ENCODE measurements at places on chromosomes 5 and 9.

- DNase-seq: peak; percentile 82
These were observed 206.6 kb upstream of the RFX3 start for GRCh38 chr9:3732077-3733038.

DNA sequence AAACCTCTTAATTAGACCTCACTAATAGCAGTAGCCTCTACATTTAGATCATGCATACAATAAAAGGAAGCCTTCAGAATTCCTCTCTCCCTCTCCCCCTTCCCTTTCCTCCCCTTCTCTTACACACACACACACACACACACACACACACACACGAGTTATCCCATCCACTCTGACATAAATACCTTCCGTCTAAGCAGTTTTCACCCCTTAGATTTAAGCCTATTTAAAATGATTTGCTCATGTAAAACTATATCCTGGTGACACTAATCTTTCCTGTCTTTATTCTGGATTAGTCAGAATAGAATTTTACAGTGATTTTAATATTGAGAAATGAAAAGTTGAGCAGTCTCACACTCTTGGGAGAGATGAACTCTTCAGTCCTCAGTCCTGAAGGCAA lies 35.0 kb downstream of the PRELID2 start:
- DNase-seq: no peak

- no peak for DNase-seq
These were observed 666.6 kb downstream of the SEMA5A start for GRCh38 chr5:8879248-8879647.

- DNase-seq: no peak
These were observed 23.3 kb upstream of the PDCD1LG2 start for GRCh38 chr9:5486988-5487387.

GRCh38 chr9:75071530-75072122 lies 16.3 kb downstream of the NMRK1 start:
- no peak for DNase-seq

DNA sequence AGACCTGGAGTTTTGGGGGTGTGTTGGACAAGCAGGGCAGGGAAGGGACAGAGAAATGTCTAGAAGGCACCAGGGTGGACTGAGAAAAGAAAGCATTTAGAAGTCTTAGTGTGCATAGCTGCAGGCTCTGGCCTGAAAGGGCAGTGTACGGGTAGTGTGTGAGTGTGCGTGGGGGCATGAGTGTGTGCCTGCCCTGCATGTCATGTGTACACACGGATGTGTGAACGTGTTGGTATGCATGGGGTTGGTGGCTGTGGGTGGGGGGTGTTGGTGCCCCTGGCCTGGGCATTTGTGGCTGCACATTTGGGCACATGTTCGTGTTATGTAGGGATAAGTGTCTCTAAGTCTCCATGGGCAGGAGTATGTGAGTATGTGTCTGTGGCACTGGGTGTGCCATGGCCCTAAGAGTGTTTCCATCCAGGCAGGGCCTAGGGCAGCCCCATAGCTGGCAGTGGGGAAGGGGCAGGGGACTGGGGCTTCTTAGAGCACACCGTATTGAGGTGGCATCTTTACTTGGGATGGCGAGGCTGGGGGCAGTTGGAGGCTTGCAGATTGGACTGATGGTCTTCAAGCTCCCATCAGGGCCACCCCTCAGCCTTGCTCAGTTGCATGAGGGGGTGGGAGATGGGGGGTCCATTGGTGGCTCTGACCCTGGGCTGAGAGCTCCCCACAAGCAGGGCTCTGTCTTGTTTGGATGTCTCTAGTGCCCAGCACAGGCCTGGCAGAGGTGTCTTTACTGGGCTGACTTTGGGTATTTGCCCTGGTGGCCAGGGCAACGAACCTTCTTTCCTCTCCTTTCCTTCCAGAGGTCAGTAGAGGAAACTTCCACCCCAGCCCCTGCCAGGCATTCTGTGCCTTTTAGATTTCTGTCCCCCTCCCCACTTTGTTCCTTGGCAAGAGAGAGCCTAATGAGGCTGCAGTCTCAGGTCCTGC lies 15.0 kb downstream of the PSD2 start:
- no peak for DNase-seq

DNA sequence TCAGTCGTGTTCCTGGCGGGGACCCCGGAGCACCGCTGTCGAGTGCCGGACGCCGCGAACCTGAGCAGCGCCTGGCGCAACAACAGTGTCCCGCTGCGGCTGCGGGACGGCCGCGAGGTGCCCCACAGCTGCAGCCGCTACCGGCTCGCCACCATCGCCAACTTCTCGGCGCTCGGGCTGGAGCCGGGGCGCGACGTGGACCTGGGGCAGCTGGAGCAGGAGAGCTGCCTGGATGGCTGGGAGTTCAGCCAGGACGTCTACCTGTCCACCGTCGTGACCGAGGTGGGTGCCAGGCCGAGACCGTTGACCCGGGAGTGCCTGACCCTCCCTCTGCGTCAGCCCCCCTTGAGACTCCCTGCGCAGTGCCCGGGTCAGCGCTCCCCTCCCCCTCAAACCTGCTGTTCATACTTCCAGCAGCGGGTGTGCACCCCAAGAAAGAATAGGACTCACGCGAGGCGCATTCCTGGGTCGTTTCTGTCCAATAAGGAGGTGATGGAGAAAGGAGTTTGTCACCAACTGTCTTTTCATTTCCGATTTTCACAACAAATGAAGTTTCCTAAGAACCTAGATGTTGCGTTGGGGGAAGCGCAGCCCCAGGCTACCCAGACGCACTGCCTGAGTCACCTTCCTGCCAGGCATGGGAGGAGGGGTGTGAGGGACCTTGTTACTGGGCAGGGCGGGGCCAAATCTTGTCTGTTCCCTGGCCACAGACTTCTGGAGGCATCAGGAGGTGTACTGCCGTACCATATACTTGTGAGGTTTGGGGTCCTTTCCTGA lies 722 bp downstream of the SLC22A4 start:
- DNase-seq: peak; percentile 49

- no peak for DNase-seq
These were observed 202.7 kb downstream of the ATP10B start for GRCh38 chr5:160649304-160649703.

- DNase-seq: no peak
These were observed 283.3 kb upstream of the ANKRD55 start for GRCh38 chr5:56516441-56516840.

DNA sequence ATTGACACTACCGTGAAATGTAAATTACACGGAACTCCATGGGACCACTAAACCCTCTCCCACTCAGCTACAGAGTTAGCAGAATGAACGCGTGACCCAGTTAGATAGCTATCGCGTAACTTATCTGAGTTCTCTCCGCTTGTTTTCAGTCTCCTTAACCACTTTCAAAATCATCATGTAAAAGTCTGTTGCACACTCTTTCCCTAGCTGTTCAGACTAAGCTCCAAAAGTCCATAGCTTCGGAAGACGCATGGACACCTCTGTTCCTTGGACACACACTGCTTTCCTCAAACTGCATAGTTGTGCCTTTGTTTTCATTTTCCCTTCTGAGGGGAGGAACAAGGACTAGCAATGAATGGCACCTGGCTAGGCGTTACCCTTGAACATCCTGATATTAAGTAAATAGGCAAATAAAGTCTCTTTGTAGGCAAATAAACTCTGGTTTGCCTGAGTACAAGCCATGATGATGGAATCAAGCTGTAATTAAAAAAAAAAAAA lies 83.3 kb downstream of the DAPK1 start:
- no peak for DNase-seq

DNA sequence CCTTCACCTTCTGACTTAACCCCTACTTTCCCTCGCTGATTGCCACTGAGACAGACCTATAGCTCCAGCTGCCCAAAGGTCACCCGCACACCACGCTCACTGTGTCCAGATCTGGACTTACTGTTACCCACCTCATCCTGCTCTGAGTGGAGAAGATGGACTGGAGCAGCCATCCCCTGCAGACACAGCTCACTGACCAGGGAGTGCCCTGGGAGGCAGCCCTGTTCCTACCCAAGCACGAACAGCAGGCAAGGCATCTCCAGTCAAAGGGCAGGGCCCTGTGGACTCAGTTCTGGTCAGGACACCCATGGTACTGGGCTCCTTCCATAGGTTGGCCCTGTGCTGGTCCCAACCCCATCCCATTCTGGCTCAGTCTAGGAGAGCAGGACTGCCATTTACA lies 9.5 kb upstream of the BARX1 start:
- DNase-seq: no peak

GRCh38 chr5:154315196-154315595 lies 124.7 kb downstream of the GALNT10 start:
- no peak for DNase-seq

DNA sequence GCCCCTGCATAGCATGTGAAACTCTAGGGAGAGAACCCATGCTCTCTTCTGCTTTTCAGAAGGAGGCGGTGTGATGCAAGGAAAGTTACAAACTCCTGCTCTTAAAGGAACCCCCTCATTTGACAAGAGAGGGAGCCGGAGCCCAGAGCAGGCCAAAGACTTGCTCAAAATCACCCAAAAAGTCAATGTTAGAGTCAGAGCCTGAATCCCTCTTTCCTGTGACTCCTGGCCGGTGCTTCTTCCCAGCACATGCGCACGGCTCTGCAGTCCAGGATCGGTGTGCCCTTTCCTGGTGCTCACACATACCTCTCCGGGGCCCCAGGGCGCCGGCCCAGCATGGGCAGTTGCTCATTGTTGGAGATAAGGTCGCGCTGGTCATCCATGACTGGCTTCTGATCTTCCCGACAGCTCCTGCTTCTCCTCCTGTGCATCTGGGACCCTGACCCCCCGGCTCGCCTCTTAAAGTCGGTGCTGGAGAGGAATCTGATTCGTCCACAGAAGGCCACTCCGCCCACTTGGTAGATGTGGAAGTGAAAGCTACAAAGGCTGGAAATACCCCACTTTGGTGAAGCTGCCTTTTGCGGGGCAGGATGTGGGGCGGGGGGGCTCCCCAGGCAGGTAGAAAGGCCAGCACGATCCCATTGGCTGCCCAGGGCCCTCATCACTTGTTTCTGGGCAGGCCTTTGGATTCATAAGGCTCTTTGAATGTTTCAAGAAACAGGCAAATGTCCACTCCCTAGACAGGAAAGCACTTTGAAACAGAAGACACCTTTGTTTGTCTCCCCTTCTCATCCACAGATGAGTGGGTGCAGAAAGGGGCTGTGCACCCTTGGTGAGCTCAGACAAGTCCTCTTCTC lies at the start of gene CD74:
Gene CD74 (minus strand): TSS at position 592 of the 857 bp plus-strand sequence. CDS start 161 bp downstream, at position 431.
- no peak for DNase-seq

DNA sequence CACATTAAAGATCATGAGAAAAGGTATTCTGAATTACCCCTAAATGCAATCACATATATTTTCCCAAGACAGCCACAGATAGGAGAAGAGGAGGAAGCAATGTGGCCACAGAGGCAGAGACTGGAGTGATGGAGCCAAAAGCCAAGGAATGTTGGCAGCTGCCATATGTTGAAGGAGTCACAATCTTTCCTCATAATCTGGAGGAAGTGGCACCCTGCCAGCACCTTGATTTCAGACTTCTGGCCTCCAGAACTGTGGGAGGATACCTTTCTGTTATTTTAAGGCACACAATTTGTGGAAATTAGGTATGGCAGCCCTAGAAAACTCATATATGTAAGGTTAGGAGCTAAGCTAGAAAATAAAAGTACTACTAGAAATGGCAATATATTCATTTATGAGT lies 139.9 kb upstream of the GAS1 start:
- no peak for DNase-seq
